Stimulated activated CD4-positive, alpha-beta T cell treated with anti-CD3 and anti-CD28 coated beads, Interleukin-1b, Interleukin-23, amount 100 ng/mL, for 48 hours (primary cell): ENCODE measurements at places on chromosomes 1 and 21.

- DNase-seq = no peak
Observed at GRCh38 chr21:41979751-41980369, 26.0 kb upstream of the C2CD2 start.

DNA sequence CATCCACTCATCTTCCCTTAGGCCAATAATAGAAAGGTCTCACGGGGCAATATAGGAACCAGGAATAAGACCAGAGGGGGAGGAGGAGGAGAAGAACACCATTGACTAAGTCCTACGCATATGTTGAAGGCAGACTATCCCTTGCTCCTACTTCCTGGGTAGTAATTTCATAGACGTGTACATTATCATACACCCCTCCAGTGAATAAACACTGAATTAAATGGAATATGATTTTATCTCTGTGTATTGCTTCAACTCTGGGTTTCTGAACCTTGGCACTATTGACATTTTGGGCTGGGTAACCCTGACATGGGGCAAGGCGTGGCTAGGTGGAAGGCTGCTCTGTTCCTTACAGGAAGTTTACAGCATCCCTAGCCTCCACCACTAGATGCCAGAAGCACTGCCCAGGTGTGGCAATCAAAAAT, 17.3 kb upstream of the FHAD1 start:
- no peak for DNase-seq

DNA sequence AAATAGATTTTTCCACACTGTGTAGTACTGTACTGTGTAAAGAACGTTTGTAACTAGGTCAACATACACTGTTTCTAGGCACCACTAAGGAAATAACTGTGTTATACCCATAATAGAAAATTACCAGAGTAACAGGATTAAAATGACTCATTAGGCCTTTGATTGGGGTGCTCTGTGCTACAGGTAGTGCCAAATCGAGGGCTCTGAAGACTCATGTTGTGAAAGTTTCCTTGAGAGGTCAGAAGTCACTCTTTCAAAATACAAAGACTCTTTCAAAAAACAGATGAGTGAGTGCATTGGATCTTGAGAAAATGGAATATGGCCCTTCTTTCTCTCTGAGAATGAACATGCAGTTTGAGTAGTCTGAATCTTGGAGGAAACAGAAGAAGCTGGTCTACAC, 143.0 kb downstream of the MRPL39 start:
- DNase-seq = peak; percentile 37

GRCh38 chr1:51157395-51157794, 55.4 kb downstream of the C1orf185 start:
- no peak for DNase-seq
